ENCODE measurements at places on chromosomes 6 and 20. TPM values are rescaled to one million over a fixed set of nuclear protein-coding genes. Genes with fewer than 3 reads are reported as not detected.

FAM83B gene
- 44.0 TPM for total RNA-seq

ISM1 gene
- 1.0 TPM for total RNA-seq

FARS2 gene
- total RNA-seq = 17.2 TPM

PGC gene
- total RNA-seq = not detected

CAP2 gene
- total RNA-seq = 3.3 TPM

FAM184A gene
- 0.53 TPM for total RNA-seq

GPR63 gene
- total RNA-seq = 1.7 TPM

PEX7 gene
- 10.1 TPM for total RNA-seq

PBOV1 gene
- total RNA-seq = not detected

RIPPLY2 gene
- 0.11 TPM for total RNA-seq

SLC4A11 gene
- 6.8 TPM for total RNA-seq
